ENCODE measurements at places on chromosomes 2 and 18. TPM values are rescaled to one million over a fixed set of nuclear protein-coding genes. Genes with fewer than 3 reads are reported as not detected.
A peak's percentile ranks its signal among the peaks of the same experiment; 100 is the strongest.

DNA sequence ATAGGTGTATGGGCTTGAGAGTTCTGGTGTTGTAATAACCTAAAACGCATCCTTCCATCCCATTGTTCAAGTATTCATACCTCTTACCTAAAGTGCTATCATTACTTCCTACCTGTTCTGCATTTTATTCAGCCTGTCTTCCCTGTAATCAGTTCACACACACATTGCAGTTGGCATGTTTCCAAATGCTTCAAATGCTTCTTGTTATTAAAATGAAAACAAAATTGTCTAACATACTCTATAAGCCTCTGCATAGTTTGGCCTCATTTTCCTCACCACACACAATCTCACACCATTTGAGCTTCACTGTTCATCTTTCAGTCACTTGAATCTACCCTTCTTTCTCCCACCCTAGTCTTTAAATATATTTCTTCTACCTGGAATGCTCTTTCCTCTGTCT lies 1178.2 kb upstream of the NRXN1 start:
- DNase-seq, result no peak

- no peak for DNase-seq
Observed at GRCh38 chr2:200786826-200787225, 24.9 kb upstream of the BZW1 start.

DNA sequence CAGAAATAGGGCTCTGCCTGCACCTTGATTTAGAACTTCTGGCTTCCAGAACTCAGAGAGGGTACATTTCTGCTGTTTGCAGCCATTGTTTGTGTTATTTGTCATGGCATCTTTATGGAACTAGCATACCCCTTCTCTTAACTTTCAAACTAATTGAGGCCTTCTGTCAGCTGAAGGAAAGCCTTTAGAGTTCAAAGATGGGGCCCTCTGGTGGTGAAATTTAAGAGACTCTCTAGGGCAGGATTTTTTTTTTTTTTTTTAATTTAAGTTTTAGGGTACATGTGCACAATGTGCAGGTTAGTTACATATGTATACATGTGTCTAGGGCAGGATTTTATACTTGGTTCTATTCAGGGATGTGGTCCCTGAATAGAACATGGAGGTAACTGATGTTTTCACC lies 260.6 kb upstream of the LINC00305 start:
- no peak for DNase-seq

DNA sequence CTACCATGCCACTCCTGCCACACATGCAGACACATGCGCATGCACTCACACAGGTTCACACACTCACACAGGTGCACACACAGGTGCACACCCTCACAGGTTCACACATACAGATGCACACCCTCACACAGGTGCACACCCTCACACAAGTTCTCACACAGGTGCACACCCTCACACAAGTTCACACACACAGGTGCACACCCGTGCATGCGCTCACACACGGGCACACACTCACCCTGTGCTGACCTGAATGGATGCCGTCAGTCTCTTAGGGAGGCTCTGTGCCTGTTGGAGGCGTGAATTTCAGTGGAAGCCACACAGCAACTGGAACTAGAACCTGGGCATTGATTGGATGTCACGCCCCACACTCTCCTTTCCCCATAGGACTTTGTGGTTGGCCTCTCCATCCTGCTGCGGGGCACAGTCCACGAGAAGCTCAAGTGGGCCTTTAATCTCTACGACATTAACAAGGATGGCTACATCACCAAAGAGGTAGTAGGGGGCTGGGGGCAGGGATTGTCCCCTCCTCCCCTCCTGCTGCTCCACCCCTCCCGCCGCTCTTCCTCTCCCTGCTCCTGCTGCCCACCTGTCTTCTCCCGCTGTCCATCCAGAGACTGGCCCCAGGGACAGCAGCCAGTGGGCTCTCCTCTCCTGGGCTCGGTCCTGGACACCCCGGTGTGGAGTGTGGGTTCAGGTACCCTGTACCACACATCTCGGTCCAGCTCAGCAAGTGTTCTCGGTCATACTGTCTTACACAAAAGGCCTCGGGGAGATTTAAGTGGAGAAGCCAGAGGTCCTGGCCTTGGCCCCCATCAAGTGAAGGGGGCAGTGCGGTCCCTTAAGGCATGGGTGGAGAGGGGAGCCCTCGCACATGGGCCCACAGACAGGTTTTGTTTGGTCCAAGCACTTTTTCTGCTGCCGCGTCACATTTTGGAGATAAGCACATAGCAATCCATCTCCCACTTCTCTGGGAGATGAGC lies 21.0 kb upstream of the FAHD2A start:
- no peak for DNase-seq

DNA sequence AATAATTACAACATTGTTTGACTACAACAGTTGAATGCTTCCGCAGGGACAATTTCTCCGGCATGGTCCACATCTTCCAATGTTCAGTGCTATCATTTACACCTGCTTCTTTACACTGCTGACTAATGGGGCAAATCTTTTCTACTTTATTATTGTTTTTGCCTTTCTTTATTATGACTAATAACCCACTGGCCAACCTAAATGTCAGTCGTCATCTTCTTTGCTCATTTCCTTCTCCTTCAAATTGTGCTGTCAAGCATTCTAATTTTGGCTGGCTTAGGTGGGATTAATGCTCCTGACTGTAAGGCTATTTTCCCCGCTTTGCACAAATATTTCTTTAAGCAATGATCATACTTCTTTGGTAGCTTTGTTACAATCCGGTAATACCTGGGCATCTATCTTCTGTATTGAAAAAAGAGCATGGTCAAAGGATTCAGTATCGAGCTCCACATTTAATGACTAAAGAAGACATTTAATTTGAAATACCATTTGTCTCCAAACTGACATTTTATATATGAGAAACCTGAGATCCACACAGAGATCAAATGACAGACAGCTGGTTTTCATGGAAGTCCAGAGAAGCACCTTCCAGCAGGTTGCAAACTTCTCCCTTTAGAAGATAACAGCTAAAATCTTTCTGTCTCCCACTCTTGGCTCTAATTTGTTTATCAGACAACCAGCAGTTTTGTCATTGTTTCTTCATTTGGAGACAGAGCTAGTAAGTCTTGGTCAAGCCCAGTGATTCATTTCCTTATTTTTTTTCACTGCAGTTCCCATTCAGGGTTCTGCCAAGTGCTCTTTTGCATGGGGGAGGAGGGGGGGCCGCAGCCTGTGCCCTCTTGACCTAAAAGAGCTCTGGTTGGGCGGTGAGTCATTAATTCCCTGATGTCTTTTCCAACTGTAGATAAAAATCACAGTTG lies 132.9 kb downstream of the SOCS6 start:
- DNase-seq, result peak; percentile 90

GRCh38 chr2:189830510-189830909 lies 46.3 kb downstream of the PMS1 start:
- no peak for DNase-seq

DNA sequence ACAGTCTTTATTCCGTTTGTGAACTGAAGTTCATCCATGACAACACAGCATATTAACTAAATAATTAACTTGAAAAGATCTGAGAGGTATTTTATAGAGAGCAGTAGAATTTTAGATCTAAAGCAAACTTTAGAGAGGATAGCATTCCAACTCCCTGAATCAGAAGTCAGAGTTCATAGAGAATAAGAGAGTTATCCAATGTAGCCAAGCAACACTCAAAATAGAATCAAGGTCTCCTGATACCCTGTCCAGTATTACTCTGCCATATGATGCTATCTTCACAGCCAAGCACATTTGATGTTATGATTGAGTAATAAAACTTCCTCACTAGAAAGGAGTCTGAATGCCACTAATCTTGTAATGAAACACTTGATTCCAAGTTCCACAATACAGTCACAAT lies 55.5 kb downstream of the RIT2 start:
- DNase-seq, result peak; percentile 81

DNA sequence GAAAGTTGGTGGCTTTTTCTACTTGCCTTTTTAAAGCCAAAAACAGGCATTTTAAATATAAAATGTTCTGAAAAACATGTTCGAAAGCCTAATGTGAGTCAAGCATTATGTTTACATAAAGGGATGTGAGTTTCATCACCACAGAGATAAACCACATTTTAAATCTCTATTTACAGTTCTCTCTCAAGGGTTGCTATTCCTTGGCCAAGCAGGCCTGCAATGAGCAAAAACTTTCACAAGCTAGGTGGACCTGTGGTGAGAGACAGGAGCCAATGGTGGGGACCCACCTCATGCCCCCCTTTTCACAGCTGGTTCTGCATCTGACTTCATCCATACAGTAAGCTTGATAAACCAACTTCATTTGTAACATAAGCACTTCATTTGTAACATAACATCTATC lies 65.1 kb downstream of the CUL3 start:
- no peak for DNase-seq

GRCh38 chr2:71699428-71699827 lies 246.1 kb downstream of the DYSF start:
- no peak for DNase-seq

GRCh38 chr2:138476940-138477339 lies 24.6 kb upstream of the SPOPL start:
- DNase-seq, result no peak

- DNase-seq, result no peak
Observed at GRCh38 chr18:62838475-62839098, 123.2 kb downstream of the PHLPP1 start.

DNA sequence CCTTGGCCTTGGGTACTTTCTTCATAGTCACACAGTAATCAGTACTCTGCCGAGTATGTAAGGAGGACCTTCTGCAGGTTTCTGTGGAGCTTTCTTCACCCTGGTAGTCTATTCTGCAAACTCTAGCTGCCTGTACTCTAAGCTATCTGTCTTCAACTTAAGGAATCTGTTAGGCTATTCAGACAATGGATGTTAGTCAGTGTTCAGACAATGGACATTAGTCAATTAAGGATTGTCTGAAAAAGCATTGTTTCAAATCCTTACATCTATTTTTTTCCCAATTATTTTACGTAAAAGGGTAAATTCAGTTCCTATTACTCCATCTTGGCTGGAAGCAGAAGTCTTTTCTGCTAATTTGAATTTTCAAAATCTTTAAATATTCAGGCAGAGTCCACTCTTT lies 75.7 kb downstream of the WDR7 start:
- no peak for DNase-seq

GRCh38 chr2:212361174-212361756 lies 177.3 kb downstream of the ERBB4 start:
- DNase-seq, result no peak

- DNase-seq, result no peak
Observed at GRCh38 chr2:233535271-233535670, 31.3 kb downstream of the USP40 start.

DNA sequence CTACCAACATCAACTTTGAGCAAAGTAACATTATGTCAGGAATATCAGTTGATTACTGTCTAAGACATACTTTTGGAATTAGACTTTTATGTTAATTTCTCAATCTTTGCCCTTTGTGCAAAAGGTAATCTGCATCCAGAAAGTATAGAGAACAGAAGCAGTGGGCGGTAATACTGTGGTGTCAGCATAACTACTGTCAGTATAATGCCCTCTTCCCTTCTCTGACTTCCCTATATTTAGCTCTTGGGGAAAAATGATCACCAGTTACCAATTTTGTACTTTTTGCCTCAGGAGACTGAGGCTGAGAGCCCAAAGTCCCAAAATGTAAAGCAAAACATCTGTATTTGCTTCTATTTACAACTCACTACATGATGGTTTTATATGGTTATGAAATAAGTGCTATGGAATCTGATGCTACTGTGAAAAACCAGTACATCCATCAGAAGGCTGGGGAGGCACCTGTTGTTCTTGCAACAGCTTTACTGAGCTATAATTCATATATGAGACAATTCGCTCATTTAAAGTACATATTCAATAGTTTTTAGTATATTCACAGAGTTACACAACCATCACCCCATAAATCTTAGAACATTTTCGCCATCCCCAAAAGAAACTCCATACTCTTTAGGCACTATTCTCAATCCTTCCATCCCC lies 51.3 kb upstream of the CD302 start:
- DNase-seq, result no peak

DNA sequence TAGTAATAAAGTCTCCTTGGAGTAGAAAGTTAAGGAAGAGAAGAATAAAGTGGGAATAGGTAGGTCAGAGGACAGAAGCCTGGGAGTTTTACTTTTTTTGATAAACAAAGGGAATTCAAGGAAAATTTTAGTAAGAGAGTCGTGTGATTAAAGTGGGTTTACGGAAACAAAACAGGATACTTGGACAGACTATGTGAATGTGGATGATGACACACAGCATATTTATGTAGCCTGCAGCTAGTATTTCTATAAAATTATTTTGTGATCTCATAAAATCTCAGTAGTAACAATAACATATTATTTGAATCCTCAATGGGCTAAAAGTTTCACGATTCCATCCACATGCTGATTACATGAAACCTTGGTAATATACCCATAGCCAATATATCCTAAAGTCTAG lies 450.7 kb upstream of the PIK3C3 start:
- no peak for DNase-seq

- no peak for DNase-seq
Observed at GRCh38 chr2:222470802-222471468, 46.6 kb downstream of the SGPP2 start.

- DNase-seq, result no peak
Observed at GRCh38 chr2:86622519-86623042, 1.1 kb downstream of the RNF103 start.

- DNase-seq, result no peak
Observed at GRCh38 chr2:234378440-234378839, 118.4 kb downstream of the ARL4C start.

- no peak for DNase-seq
Observed at GRCh38 chr2:50856016-50856541, 175.9 kb downstream of the NRXN1 start.

GRCh38 chr2:56191617-56192016 lies 7.8 kb downstream of the CCDC85A start:
- no peak for DNase-seq

GRCh38 chr2:207334624-207335371 lies 169.1 kb upstream of the KLF7 start:
- peak; percentile 92 for DNase-seq

The TMEM169 gene
- 2.9 TPM for total RNA-seq

The UGT1A4 gene
- 0.07 TPM for total RNA-seq

The RALBP1 gene
- 57.5 TPM for total RNA-seq

The DYSF gene
- 6.3 TPM for total RNA-seq

The LMAN2L gene
- total RNA-seq, result 13.0 TPM

The DNAJC5G gene
- total RNA-seq, result not detected

The UGT1A5 gene
- total RNA-seq, result not detected

The FBXO36 gene
- 1.8 TPM for total RNA-seq

The CNTNAP5 gene
- not detected for total RNA-seq

The TDRD15 gene
- total RNA-seq, result not detected

The FAM237A gene
- not detected for total RNA-seq

The EPB41L3 gene
- 79.6 TPM for total RNA-seq
